ENCODE measurements at places on chromosomes 3 and 15.

DNA sequence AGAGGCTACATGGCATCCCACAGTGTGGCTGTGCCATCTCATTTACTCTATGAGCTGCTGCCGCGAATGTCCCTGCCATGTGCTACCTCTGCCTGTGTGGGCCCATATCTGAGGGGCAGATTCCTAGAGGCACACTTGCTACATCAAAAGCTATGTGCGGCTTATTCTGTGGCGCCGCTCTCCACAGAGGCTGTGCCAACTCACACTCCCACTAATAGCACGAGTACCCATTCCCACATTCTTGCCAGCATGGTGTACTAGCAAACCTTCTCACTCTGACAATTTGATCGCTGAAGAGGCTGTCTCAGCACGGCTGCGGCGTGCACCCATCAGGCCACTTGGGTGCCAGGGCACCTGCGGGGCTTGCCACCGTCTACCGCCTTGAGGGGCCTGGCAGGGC lies 31.2 kb upstream of the MUSTN1 start:
- no peak for DNase-seq

- DNase-seq: no peak
These were observed 68.9 kb downstream of the IQSEC1 start for GRCh38 chr3:13004376-13004775.

DNA sequence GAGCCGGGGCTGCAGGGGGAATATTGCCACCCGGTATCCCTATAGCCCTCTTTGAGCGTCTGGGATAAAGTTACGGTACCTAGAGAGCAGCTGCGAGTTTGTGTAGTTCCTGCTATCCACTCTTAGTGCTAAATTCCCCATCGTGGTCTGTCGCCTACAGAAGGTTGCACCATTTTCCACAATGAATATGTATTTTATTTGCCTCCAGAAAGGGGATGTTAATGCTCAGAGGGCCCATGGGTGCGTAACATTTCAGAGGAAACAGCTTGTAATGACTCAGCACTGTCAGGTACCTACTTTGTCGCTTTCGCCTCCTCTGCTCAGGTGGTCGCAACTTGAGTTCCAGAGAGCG lies 1.1 kb downstream of the SLCO3A1 start:
- no peak for DNase-seq

DNA sequence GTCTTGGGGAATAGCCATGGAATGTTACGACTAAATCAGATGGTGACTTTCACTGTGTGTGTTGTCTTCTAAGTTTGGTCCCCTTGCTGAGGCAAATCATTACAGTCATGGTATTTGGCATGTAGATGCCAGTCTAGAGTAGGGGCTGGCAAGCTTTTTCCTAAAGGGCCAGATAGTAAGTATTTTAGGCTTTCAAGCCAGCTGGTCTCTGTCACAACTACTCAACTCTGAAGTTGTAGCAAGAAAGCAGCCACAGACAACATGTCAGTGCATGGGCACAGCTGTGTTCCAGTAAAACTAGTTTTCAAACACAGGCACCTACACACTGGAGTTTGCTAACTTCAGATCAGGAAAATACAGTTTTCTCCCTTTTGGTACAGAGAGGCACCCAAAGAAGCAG lies 39.3 kb downstream of the CCR3 start:
- no peak for DNase-seq

DNA sequence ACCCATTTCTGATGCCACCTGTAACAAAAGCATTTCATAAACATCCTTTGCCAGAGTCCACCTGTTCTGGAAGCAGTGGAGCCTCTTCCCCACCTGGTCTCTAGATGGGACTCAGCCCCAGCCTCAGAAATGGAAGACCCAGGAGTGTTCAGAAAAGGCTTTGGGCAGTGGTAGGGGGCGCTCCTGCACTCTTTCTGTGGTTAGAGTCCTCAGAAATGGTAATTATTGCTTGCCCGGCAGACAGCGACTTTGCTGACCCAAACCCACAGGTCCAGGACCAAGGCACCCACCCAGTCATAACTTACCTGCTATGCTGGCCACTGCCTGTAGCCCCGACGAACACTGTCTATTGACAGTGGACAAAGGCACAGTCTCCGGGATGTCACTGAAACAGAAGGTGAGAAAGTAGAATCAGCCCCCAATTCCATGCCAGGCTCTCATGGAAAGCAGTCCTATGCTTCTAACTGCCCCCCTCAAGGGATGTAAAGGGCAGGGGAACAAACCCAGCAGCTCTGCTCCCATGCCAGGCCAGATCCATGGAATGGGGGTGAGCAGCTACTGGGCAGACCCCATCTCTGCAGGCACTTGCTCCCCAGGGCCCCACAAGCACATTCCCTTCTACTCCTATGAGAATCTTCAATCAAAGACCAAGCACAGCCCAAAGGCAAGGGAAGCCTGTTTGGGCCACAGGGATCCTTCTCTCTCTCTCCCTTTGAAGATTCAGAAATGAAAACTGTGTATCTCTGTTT lies 5.1 kb downstream of the ACAA1 start:
- no peak for DNase-seq

GRCh38 chr3:105466072-105466471 lies 99.4 kb downstream of the ALCAM start:
- DNase-seq: no peak

GRCh38 chr3:120475722-120476377 lies 25.1 kb upstream of the FSTL1 start:
- no peak for DNase-seq

- no peak for DNase-seq
These were observed 56.3 kb upstream of the FSTL1 start for GRCh38 chr3:120506828-120507774.

- no peak for DNase-seq
These were observed 39.8 kb upstream of the FGF7 start for GRCh38 chr15:49383266-49383665.

GRCh38 chr15:40928821-40929659 lies at the start of gene DLL4:
Gene DLL4 (plus strand): TSS chr15:40929340. CDS start chr15:40929669, 329 bp downstream.
- DNase-seq: no peak

DNA sequence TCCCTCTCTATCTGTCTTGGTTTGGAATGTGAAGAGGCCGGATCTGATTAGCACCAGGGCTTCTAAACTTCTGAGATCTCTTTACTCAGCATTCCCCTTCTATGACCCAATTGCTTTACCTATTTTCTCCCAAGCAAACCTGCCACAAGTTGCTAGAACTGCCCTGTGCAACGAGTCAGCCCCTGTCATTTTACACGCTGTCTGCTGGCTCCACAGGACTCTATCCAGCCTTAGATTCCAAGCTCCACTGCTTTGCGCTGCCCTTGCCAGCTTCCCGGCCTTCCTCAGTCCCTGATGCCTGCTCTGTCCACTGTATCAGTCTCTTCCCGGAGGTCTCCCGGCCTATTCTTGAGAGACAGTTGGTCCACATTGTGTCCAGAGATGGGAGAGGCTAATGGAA lies 12.3 kb downstream of the CEP19 start:
- DNase-seq: no peak

GRCh38 chr3:41933154-41933676 lies 28.7 kb downstream of the ULK4 start:
- DNase-seq: no peak

DNA sequence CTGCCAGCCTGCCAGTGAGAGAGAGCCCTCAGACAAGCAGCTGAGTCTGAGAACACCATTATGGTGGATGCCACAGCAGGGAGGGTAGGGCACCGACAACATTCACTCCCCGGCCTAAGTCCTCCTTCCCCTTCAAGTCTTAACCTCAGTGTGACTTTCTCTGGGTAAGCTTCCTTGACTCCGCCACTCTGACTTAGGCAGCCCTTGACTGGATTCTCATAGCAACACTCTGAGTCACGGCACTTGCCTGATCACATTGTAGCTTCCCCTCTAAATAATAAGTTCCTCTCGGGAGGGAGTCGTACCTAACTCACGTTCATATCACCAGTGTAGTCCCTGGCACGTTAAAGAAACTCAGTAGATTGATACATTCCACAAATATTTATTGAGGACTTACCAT lies 180.5 kb downstream of the FOXB1 start:
- no peak for DNase-seq

DNA sequence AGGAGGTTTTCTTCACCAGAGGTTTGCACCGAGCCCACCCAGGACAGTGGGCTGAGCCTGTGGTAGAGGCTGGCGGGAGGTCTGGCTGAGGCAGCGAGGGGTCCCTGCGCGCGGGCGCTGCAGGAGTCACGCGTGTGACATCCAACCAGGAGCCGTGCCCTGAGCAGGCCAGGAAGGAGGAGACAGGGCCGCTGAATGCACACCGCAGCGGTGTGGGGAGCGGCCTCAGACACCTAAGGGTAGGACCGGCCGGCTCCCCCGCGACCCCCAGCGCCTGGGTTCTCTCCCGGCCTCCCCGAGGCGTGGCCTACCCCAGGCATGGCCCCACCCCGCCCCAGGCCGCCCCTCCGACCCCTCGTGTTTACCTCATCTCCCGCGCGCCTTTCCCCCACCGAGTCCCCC lies 412 bp downstream of the SLC41A3 start:
- DNase-seq: peak; percentile 43

- no peak for DNase-seq
These were observed 23.6 kb upstream of the CLDN1 start for GRCh38 chr3:190345878-190346277.

DNA sequence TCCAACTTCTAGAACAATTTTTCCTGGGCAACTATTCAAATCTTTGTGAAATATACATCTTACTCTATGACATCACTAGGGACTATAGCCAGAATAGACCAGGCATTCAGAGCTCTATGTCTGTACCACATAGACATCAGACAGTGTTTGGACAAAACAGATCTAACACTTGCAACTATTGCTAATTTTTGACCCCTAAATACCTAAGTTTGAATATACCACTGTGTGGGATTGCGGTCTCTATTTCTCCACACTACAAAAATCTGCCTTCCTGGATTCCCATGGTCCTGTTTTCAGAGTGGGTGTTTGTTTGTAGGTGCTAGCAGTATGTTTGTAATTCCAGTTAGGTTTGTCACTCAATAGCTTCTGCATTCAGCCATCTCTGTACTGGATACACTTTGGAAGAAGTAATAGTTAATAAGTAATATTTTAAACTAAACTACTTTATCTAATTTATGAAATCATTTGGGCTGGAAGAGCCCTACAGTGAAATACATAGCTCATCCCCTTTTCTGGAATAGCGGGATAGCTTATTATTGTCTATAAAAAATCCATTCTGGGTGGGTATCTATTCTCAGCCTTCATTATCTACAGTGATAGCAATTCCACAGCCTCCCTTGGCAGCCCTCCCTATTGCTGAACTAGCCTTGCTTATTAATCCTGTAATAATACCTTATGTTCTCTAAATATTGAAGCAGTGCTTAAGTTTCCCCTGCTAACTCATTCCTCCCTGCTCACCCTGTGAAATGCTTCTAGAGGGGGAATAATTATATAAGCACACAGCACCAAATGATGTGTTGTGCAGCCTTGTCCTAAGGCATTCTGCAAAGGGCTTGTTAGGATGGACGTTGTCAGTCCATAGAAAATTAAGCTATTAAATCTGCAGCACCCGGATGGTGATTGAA lies 49.4 kb downstream of the RBMS3 start:
- no peak for DNase-seq

- DNase-seq: no peak
These were observed 177.6 kb downstream of the PDZRN3 start for GRCh38 chr3:73447111-73447510.

- no peak for DNase-seq
These were observed 662.9 kb upstream of the TBL1XR1 start for GRCh38 chr3:177860184-177860583.

- no peak for DNase-seq
These were observed 16.3 kb downstream of the SLC6A20 start for GRCh38 chr3:45779746-45780735.

GRCh38 chr3:9223672-9224071 lies 25.8 kb downstream of the SRGAP3 start:
- DNase-seq: no peak

DNA sequence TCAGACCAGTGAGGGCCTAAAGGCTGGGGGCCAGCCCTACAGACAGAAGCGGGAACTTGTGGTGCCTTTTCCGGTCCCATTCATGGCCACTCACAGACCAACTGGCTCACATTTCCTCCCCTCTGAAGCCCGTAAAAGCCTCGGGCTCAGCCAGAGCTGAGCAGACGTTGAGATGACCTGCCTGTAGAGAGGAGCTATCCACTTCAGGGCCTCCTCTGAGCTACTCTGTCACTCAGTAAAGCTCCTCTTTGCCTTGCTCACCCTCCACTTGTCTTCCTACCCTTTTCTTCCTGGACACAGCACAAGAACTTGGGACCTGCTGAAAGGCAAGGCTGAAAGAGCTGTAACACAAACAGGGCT lies 53.5 kb downstream of the SLMAP start:
- no peak for DNase-seq

- DNase-seq: no peak
These were observed 93.2 kb upstream of the ARHGEF3 start for GRCh38 chr3:56894881-56895431.

GRCh38 chr15:51401872-51402517 lies 60.5 kb downstream of the GLDN start:
- DNase-seq: no peak

DNA sequence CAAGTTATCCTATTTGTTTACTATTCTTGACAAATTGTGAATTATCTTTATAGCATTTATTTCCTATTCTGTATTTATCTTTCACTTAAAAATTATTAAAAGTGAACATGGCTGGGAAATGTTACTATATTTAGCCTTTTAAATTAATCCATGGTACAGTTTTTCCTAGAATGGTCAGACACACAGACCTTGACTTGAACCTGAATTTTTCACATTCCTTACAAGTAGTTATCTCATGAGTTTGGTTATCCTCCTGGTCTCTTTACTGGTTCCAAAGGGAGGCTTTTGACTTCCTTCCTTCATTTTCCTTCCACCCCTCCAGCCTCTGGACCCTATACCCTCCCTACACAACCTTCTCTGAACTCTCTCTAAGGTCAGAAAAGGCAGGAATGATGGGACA lies 280.6 kb downstream of the SATB1 start:
- no peak for DNase-seq

DNA sequence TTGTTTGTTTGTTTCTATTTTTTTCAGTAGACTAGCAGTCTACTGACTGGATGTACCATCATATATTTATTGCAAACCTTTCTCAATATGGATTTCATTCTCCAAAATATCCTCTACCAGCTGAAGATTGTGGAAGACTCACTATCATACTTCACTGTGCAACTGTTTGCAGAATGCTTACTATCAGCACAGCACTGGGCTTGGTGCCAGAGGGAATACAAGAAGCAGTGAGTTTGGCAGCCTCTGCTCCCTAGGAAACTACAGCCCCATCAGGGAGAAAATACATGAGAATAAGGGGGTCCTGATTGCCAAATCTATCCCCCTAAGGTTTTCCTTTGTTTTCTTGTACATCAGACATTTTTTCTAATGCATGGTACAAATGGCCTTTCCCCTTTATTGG lies 27.5 kb downstream of the AQP9 start:
- DNase-seq: no peak

DNA sequence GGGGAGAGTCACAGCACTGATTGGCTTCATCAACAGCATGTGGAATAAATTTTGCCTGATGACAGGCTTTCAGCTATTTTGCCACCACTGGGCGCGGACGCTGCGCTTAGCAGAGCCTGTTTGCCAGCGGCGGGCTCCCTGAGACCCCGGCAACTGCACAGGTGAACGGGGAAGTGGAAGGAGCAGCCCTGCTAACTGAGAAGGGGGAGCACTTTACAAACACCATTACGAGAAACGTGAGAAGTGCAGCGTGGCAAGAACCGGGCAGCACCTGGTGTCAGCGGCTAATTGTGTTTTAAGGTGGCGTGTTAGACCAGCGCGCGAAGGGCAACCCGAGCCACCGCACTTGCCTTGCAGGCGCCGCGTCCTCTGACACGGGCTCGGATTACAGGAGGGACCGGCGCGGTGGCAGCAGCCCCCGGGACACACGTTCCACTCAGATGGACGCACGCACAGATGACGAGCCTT lies 307.8 kb upstream of the ARRDC4 start:
- no peak for DNase-seq
